Activated T-cell treated with anti-CD3 and anti-CD28 coated beads, Interleukin-2, amount 50 U/mL, for 48 hours (primary cell): ENCODE measurements at places on chromosomes 16 and 17.

DNA sequence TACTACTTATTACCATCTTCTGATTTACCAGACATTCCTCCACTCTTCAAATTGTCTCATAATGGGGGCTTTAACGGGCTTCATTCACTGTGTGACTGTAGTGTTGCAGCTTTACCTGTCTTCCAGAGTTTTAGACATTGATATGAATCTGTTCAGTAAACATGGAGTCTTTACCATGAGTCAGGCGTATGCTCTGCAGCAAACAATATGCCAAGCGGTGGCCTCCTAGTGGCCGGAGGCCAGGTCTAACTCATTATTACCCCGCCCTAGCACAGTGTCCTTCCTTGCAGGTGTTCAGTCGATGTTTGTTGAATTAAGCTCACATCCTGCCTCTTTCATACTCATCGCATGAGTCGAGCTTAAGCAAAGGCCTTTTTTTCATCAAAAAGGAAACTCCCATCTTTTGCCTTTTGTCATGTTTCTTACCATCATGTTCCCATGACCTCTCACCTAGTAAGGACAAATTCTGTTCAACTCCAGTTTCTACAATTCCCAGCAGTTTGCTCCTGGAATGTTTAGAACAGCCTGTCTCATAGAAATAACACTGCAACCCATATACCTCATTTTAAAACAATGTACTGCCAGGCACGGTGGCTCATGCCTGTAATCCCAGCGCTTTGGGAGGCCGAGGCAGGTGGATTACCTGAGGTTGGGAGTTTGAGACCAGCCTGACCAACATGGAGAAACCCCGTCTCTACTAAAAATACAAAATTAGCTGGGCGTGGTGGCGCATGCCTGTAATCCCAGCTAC lies 39.4 kb downstream of the TUBD1 start:
- no peak for DNase-seq

DNA sequence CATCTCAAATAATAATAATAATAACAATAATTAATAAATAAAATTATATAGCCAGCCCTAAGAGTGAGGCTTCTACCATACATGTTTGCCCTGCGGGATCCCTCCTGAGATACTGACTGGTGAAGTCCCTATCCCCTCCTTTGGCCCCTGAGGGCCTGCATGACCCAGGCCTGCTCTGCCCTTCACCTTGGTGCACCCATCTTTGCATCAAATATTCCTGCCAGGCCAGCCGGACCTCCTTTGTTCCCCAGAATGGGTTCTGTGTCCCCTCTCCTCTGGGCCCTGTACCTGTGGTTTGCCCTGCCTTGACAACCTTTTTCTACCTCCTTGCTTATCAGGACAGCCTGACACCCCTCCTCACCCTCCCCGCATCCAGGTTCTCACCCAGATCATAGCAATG lies 2.0 kb upstream of the RNF112 start:
- no peak for DNase-seq

DNA sequence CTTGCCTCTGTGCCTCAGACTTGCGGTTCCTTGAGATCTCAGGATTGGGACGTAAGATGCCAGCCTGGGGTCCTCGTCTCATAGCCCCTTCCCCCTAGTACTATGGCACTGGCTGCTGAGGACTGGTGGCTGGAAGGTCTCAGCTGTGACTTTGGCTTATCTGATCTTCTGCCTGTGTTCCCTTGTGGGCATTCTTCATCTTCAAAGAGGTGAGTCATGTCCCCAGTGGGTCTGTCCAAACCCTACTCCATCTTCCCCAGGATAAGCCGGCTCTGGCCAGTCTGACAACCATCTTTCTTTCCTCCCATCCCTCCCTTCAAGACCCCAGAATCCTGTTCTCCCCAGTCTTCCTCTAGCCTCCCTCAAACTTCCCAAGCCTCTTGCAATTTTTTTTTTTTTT lies 3.6 kb downstream of the CD19 start:
- no peak for DNase-seq

GRCh38 chr16:79618041-79618691 lies 17.6 kb upstream of the MAF start:
- no peak for DNase-seq

- no peak for DNase-seq
Measured at GRCh38 chr16:74219706-74220105, 76.9 kb upstream of the PSMD7 start.

DNA sequence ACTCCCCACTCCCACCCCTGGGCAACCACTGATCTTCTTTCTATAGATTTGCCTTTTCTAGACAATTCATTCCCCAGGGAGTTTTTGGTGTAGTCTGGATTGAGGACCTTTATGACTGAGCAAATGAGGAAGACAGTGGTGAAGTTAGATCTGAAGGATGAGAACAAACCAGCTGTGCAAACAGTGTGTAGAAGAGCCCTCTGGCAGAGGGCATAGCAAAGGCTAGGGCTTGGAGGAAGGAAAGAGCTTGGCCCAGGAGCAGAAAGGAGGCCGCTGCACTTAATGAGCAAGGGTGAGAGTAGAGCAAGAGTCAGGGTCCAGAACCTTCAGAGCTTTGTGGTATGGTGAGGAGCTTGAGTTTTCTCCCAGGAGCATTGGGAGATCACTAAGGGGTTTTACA lies 352.7 kb downstream of the CA10 start:
- DNase-seq, result no peak

DNA sequence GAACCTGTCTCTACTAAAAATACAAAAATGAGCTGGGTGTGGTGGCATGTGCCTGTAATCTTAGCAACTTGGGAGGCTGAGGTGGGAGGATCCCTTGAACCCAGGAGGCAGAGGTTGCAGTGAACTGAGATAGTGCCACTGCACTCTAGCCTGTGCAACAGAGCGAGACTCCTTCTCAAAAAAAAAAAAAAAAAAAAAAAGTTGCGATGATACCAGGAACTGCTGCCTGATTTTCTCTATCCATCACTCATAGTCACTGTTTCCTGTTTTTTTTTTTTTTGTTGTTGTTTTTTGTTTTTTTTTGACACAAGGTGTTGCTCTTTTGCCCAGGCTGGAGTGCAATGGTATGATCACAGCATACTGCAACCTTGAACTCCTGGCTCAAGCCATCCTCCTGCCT lies 59.2 kb downstream of the ABCC1 start:
- DNase-seq, result no peak

DNA sequence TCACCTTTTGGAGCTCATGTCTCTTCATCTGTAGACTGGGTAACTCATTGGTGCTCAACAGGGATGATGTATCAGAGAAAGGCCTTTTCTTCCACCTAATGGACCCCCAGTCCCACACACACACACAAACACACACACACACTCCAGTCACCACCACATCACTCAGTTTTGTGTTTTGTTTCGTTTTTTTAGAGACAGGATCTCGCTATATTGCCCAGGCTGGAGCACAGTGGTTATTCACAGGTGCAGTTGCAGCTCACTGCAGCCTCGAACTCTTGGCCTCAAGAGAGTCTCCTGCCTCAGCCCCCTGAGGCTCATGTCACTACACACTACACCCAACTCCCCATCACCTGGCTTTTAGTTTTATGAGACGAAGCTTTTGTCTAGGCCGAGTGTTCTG lies 55.6 kb downstream of the SF3B3 start:
- DNase-seq, result no peak
